Stimulated activated CD8-positive, alpha-beta memory T cell treated with anti-CD3 and anti-CD28 coated beads, Interleukin-7, amount 100 ng/mL, for 24 hours (primary cell): ENCODE measurements at places on chromosomes 2 and 18.

- DNase-seq, result no peak
Observed at GRCh38 chr2:199663157-199663556, 187.8 kb downstream of the FTCDNL1 start.

GRCh38 chr2:131093006-131093695, at the start of gene FAM168B:
TSS of gene FAM168B (minus strand) at chr2:131093460. CDS start at chr2:131082646, 10,814 bp downstream.
- DNase-seq, result peak; percentile 67

DNA sequence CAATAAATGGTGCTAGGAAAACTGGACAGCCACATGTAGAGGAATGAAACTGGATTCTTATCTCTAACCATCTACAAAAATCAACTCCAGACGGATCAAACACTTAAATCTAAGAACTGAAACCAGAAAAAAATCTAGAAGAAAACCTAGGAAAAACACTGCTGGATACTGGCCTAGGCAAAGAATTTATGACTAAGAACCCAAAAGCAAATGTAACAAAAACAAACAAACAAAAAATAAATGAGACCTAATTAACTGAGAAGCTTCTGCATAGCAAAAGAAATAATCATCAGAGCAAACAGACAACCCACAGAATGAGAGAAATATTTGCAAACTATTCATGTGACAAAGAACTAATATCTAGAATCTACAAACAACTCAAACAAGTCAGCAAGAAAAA, 314.0 kb upstream of the REV1 start:
- DNase-seq, result no peak

DNA sequence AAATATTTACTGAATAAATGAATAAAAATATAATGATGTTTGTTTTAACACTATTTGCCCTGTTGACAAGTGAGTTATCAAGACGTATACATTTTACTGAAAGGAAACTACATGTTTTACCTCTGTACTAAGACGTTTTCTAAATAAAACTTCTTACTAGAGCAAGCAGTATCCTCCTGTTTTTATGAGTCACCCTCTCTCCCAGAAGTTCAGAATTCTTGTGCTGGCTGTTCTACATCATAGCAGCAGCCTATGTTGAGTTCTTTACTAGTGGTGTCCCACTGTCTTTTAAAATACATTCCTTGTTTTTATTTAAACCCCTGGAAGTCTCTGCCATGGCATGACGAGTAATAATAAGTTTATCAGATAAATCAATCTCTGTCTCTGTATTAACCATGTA, 297.4 kb downstream of the CALCRL start:
- DNase-seq, result no peak

DNA sequence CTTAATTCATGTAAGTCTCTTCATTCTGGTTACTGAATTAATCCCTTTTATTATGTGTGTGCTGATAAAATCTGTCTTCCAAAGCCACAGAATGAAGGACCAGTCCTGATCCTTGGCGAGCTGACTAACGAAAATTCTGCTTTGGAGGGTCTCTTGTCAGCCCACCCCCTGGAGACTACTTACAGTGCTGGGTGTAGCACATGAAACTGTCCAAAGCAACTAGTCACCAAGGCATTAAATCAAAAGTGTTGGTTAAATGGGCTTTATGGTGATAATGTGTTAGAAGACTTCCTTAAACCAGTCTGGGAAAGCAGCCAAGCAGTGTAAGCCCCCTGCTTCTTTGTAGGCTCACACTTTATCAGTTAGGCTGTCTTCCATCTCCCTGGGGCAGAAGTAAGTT, 420.2 kb downstream of the SUCLG1 start:
- no peak for DNase-seq

DNA sequence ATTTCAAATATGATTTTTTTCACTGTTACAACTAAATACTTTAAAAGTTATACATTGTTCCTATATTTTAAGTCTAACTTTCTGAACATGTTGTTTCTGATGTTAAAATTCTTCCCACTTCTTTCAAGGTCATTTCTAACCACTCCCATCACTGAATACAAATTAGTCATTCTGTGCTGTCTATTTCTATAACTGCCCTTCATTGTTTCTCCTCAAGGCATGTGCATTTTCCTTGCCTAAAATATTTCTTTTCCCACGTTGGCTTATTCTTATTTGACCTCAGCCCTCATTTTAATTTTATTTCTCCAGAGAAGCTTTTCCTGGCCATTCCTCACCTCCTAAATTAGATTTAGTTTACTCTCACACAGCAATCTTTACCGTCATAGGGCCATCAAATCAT, 198.9 kb upstream of the GULP1 start:
- no peak for DNase-seq

GRCh38 chr2:120576509-120577474, 158.9 kb upstream of the GLI2 start:
- no peak for DNase-seq

DNA sequence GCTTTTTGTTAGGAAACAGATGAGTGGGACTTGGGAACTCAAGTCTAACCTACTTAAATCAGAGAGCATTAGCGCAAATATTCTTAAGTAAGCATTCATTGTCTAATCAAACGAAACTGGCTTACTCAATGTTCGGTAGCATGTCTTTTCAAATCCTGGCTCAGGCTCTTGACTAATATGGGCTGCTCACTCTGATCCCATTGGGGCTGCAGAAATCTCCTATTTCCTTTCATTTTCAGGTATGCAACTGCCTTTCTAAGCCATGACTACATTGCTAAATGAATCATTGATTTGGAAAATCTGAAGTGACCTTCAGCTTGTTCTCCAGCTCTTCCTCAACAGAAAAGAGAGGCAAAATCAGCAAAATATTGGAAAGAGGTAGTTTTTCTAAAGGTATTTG, 2084.4 kb upstream of the PIK3C3 start:
- no peak for DNase-seq

DNA sequence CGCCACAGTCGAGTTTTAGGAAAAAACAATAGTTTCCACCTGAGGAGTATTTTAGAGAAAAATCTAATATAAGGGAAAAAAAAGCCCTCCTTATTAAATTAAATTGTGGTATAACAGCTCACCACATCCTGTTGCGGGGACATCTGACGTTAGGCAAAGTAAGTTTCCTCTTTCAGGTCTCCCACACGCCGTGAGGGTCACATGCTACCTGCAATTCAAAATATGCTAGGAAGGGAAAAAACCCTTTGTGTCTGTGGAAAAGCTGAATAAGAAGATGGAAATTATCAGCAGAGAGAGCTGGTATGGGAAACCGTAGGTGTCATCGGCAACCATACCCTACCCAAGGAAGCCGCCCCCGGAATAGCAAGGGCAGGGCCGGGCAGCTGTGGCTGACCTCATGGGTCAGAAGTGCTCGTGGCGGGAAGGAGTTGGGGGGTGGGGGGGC, 128.0 kb downstream of the NFATC1 start:
- DNase-seq, result peak; percentile 45

- DNase-seq, result no peak
Observed at GRCh38 chr18:10230072-10230471, 224.4 kb upstream of the APCDD1 start.

DNA sequence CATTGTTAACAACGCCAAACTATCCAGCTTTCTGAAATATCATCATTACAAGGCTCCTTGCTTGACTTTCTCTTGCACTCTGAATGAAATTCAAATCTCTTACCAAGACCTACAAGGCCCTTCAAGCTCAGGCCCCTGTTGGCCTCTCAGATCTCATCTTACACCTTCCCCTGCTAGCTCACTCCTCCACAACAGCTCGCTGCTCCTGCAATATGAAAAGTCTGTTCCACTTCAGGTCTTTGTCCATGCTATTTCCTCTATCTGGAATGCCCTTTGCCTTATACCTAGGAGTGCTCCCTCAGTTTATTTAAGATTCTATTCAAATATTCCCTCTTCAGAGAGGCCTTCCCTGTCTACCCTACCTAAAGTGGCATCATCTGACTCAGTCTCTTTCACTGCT, 91.7 kb downstream of the SESTD1 start:
- DNase-seq, result no peak

DNA sequence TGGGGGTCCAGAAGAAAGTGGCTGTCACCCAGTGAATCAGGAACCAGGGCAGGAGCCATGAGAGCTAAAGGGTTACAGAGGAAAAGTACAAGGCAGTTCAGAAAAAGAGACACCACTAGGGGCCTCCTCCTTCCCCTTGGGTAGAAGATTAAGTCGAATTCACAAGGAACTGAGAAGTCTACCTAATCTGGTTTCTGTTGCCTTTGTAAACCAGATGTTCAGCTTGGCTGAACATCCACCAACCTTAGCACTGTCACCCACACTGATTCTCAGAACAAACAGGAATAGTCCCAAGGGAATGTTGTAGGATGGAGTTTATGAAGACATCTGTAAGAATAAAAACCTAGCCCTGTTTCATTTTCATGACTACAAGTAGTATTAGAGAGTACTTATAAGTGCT, 90.4 kb upstream of the NOSTRIN start:
- DNase-seq, result no peak

- DNase-seq, result no peak
Observed at GRCh38 chr2:170598067-170598395, 117.1 kb upstream of the SP5 start.

- DNase-seq, result no peak
Observed at GRCh38 chr2:17680119-17680518, 73.5 kb downstream of the SMC6 start.

DNA sequence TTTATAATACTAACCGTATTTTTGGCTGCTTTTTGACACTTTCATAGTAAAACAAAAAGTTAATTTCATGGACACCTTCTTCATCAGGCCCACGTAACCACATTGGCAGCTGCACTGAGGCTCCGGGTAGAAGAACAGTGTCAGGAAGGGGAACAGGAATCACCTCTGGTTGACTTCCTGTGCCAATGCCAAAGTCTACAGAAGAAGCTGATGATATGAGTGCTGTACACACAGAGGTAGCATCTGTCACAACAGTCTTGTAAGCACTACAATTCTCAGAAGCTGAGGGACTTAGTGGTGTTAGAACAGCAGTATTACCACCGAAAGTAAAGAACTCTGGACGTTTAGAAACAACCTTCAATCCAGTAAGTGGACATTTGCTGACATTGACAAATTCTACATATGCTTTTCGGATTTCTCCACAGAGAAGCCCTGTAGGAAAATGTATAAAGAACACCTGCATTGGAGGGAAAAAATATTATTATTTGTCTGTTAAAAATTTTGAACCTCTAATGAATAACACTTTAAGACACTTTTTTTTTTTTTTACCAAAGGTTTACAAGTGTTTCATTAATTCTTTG, 85.3 kb downstream of the TRAPPC8 start:
- no peak for DNase-seq

DNA sequence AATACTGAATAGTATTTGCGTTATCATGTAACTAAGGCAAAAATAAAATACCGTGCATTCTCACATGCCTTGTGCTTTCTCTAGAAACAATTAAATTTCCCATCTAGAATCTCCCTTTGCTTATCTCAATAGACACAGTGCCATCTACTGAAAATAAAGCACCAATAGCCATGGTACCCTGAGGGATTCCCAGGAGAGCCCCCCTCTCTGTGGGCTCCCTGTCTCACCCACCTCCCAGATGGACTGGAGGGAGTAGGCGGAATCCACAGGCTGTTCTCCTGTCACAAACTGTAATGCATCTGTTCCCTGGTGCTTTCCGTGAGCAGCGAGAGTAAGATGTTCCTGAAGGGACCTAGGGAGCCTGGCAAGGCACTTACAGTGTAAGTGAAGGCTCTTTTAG, 112.4 kb upstream of the UPP2 start:
- no peak for DNase-seq

GRCh38 chr2:52115750-52116149, 1083.8 kb upstream of the NRXN1 start:
- DNase-seq, result no peak

DNA sequence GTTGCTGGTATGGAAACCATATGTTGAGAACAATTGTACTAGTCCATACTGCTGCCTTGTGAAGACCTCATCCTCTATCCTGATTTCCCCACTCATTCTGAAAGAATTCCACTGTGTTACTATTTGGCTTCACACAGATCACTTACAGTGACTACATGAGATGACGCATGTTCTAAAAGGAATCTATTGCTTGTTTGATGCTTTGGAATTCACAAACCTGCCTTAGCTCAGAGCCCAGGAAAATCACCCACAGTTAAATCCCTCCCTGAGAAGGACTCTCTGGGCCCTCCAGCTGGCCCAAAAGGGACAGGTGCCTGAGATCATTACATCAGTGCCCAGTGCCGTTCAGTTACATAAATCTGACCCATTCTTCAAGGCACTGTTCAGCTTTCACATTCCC, 45.3 kb downstream of the KLHL29 start:
- DNase-seq, result no peak

DNA sequence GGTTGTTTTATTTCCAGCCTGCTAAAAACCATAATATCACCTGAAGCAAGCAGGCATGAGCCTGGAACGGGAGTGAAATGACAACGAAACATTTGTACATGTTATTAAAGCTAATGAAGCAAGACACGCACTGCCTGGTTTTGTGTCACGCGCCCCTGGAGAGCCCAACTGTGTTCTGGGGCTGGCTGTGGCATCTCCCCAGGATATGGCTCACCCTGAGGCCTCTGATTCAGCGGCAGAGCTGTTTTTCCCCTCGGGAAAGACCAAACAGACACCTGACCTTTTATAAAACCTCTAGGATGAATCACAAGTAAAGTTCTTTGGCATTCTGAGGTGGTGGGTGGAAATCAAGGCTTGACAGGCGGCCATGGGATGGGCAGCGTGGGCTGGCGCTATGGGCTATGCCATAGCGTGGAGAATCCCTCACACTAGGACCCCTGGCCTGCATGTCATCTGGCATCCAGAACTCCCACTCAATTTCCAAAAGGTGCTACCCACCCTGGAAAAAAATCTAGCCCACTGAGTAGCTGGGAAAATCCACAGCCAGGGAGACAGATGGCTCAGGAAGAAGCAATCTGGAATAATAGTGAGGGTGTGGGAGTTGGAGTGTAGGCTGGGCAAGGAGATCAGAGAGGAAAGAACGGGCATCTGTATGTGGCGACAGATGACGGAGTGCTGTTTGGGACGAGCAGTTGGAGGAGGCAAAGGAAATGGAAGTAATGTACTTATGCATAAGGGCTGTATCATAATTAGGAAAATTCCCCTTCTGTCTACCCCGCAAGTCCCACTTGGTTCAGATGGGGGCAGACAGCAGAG, 262.0 kb downstream of the AFF3 start:
- DNase-seq, result no peak

- DNase-seq, result no peak
Observed at GRCh38 chr2:95047629-95048510, 22.4 kb downstream of the MAL start.

- no peak for DNase-seq
Observed at GRCh38 chr2:111620281-111620680, 263.7 kb downstream of the ANAPC1 start.

- no peak for DNase-seq
Observed at GRCh38 chr2:113209011-113209645, 35.4 kb downstream of the PSD4 start.

- no peak for DNase-seq
Observed at GRCh38 chr18:37660658-37661057, 95.1 kb upstream of the CELF4 start.
